ENCODE measurements at places on chromosomes 7 and 10. TPM values are rescaled to one million over a fixed set of nuclear protein-coding genes. Genes with fewer than 3 reads are reported as not detected.

The TMEM213 gene
- total RNA-seq = not detected

The GPAM gene
- total RNA-seq = 21.2 TPM

The MPP7 gene
- 2.3 TPM for total RNA-seq

The HOXA10 gene
- not detected for total RNA-seq

The SFTPA1 gene
- not detected for total RNA-seq

The METTL27 gene
- total RNA-seq = 2.3 TPM

The CDHR1 gene
- total RNA-seq = 19.8 TPM

The CALHM3 gene
- not detected for total RNA-seq

The MRPS17 gene
- total RNA-seq = 22.5 TPM

The CYP17A1 gene
- total RNA-seq = not detected

The LIPF gene
- total RNA-seq = not detected

The NUP205 gene
- 148 TPM for total RNA-seq

GRCh38 chr10:128003521-128003920, 96.6 kb downstream of the PTPRE start:
- no peaks in the 10 kb centered on the region for H3K36me3 ChIP-seq
- DNase-seq = no peak
- H3K27ac ChIP-seq = no peak overlapping the region
- H3K4me1 ChIP-seq = peaks cover 25% of the 10 kb centered on the region
- peaks cover 9% of the 10 kb centered on the region for H3K27me3 ChIP-seq
- no peak overlapping the region for H3K4me3 ChIP-seq

DNA sequence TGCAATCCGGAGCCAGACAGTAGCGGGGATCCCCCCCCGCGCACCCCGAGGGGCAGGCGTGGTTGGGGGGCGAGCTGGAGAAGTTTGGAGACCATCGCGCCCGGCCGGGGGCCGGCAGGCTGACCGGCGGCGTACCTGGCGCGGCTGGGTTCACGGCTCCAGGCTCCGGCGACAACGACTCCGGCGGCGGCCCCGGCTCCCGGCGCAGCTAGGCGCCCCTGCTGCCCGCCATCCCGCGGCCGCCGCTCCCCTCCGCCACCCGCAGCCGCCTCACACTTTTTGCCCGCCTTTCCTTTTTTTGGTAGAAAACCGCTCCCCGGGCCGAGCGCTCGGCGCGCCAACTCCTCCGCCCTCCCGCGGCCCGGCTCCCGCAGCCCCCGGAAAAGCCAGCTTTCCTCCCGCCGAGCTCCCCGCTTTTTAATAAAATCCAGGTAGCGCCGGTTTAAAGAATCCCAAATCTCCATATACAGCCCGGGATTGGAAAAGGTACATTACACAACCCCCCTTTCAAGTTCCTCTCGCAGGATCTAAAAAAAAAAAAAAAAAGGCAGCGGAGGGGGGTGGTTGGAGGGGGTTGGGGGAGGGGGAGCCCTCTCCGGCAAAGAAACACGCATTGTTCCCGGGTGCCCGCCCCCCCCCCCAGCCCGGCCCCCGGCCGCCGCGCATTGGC, at the start of gene TNRC18:
Gene TNRC18 (minus strand): TSS at position 529 of the 670 bp plus-strand sequence. CDS start 2,588 bp downstream, outside the sequence.
- peaks cover 2% of the 10 kb centered on the region for H3K36me3 ChIP-seq
- H3K27me3 ChIP-seq = peaks cover 30% of the 10 kb centered on the region
- peaks cover 29% of the 10 kb centered on the region for H3K4me1 ChIP-seq
- H3K27ac ChIP-seq = peak within 1 kb of the TSS; percentile 99

GRCh38 chr10:4343091-4343490, 482.9 kb upstream of the AKR1E2 start:
- H3K27ac ChIP-seq = no peak overlapping the region
- no peak for DNase-seq
- peaks cover 24% of the 10 kb centered on the region for H3K4me1 ChIP-seq
- H3K36me3 ChIP-seq = no peaks in the 10 kb centered on the region

- no peak overlapping the region for H3K27ac ChIP-seq
- H3K27me3 ChIP-seq = peaks cover 84% of the 10 kb centered on the region
- H3K36me3 ChIP-seq = no peaks in the 10 kb centered on the region
- H3K4me1 ChIP-seq = peaks cover 12% of the 10 kb centered on the region
These were observed 20.1 kb downstream of the CNPY1 start for GRCh38 chr7:155526225-155526624.

DNA sequence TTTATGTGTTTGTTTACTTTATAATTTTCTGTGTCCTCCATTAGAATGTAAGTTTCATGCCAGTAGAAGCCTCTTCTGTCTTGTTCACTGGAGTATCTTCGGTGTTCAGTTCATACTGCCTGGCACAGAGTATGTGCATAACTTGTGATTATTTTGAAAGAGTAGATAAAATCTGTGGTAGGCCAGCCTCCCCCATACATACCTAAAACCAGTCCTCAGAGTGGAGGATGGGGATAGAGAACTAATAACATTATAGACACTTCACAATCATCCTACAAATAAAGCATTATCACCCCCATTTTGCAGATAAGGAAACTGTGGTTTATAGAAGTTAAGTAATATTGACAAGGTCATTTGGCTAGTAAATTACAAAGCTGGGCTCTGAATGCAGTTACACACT, 28.0 kb downstream of the VIM start:
- H3K4me3 ChIP-seq = no peak overlapping the region
- H3K27ac ChIP-seq = no peak overlapping the region
- no peaks in the 10 kb centered on the region for H3K27me3 ChIP-seq

- H3K4me3 ChIP-seq = no peak overlapping the region
- no peak for DNase-seq
- no peaks in the 10 kb centered on the region for H3K36me3 ChIP-seq
- peaks cover 9% of the 10 kb centered on the region for H3K4me1 ChIP-seq
- no peak overlapping the region for H3K27ac ChIP-seq
These were observed 141.9 kb downstream of the PRKG1 start for GRCh38 chr10:51215951-51216834.

- peaks cover 7% of the 10 kb centered on the region for H3K4me1 ChIP-seq
- H3K4me3 ChIP-seq = no peak overlapping the region
These were observed 48.7 kb upstream of the MAGI2 start for GRCh38 chr7:79502151-79502550.

GRCh38 chr7:131506597-131506996, 49.8 kb downstream of the PODXL start:
- H3K27me3 ChIP-seq = peaks cover 16% of the 10 kb centered on the region
- DNase-seq = no peak
- no peak overlapping the region for H3K27ac ChIP-seq
- H3K36me3 ChIP-seq = peaks cover 5% of the 10 kb centered on the region
- no peak overlapping the region for H3K4me3 ChIP-seq
- peaks cover 11% of the 10 kb centered on the region for H3K4me1 ChIP-seq

- peaks cover 39% of the 10 kb centered on the region for H3K4me1 ChIP-seq
- H3K4me3 ChIP-seq = peak overlapping the region; percentile 100
- peaks cover 3% of the 10 kb centered on the region for H3K27me3 ChIP-seq
These were observed 1.2 kb upstream of the SRRT start for GRCh38 chr7:100873599-100874299.

- H3K4me1 ChIP-seq = no peaks in the 10 kb centered on the region
- no peak for DNase-seq
- H3K4me3 ChIP-seq = no peak overlapping the region
- H3K27ac ChIP-seq = no peak overlapping the region
- no peaks in the 10 kb centered on the region for H3K36me3 ChIP-seq
- peaks cover under 1% of the 10 kb centered on the region for H3K27me3 ChIP-seq
These were observed 192.7 kb upstream of the VWC2 start for GRCh38 chr7:49580761-49581160.

DNA sequence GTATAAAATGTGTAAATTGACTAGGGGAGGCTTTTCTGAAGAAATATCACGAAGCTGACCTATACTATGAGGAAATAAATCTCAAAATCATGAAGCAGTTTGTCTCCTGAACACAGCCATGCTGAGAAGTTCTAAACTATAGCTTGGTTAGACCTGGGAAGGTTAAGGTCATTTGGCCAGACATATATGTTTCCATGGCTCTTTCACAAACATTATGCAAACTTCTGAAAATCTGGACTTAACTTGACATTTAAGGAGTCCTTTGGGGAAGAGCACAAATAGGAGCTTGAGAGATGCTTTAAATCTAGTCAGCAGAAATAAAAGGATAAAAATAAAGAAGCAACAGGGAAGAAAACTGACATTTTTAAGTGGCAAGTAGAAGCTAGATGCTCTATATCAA, 115.9 kb upstream of the MEOX2 start:
- no peak overlapping the region for H3K27ac ChIP-seq
- H3K4me3 ChIP-seq = no peak overlapping the region
- no peak for DNase-seq
